ENCODE measurements at places on chromosomes 5 and 9. TPM values are rescaled to one million over a fixed set of nuclear protein-coding genes. Genes with fewer than 3 reads are reported as not detected.

DNA sequence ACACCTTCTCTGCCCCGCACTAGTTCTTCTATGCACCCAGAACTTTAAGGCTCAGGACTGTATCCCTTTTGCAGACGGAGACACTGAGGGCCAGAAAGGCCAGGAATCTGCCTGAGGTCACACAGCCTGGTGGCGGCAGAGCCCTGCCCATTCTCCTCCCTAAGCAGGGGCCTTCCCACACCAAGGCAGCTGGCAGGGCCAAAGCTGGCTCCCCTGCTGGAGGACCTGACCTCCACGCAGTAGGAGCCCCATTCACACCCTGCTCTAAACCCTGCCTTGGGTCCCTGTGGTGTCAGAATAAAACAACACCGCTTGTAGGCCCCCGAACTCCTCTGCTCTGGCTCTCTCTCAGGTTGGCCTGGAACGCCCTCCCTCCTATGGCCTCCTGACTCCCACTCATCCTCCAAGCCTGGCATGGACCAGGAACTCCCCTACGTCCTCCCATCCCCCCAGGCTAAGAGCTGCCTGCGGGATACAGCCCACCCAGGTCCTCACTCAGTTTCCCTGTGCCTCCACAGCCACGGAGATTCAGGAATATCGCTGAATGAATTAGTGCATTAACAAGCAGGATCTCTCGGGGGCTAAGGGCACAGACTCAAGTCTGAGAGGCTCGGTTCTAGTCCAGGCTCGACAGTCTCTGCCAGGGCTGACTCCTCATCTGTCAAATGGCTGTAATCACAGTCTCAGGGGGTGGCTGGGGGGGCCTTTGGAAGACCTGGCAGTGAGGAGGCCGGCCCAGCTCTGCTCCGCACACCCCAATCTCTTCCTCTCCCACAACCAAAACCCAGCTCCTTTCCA lies 2.8 kb downstream of the ST6GALNAC6 start:
- DNase-seq: no peak

GRCh38 chr9:36177571-36177970 lies 8.4 kb downstream of the CCIN start:
- DNase-seq: no peak

The NIM1K gene
- 0.56 TPM for total RNA-seq

- DNase-seq: peak; percentile 48
Observed at GRCh38 chr5:100668511-100668910, 133.3 kb downstream of the FAM174A start.

DNA sequence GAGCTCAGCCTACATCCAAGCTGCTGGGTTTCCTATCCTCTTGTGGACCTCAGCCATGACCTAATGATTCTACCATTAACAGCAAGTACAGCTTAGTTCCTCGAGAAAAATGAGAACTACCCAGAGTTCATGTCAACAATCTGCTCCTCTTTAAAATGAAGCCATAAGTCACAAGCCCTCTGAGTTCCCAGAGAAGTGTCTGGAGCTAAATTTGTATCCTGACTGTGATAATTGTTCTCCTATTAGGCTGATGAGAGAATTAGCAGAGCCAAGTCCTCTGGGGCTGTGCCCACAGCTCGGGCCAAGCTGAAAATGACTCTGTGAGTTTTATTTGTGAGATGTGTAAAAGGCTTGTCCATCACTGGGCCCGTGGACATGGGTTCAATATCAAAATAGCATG lies 145.1 kb upstream of the SMIM23 start:
- peak; percentile 22 for DNase-seq

DNA sequence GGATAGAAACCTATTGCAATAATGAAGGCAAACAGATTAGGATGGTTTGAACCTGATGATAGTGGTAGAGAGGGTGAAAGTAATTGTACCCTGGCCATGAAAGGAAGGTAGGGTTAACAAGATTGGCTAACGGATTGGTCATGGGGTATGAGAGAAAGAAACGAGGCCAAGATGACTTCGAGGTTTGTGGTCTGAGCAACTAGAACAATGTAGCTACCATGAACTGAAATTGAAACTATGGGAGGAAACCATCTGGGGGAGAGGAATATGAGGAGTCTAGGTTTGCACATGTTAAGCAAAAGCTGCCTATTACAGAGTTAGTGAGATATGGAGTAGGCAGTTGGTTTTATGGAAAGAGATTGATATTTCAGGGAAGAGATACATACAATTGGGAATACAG lies 406.0 kb downstream of the PRELID2 start:
- DNase-seq: no peak
